ENCODE measurements at places on chromosomes 6 and 20.

GRCh38 chr20:37492945-37493344, 28.1 kb upstream of the NNAT start:
- DNase-seq: no peak

GRCh38 chr20:63085151-63085861, 78.5 kb upstream of the BHLHE23 start:
- no peak for DNase-seq

DNA sequence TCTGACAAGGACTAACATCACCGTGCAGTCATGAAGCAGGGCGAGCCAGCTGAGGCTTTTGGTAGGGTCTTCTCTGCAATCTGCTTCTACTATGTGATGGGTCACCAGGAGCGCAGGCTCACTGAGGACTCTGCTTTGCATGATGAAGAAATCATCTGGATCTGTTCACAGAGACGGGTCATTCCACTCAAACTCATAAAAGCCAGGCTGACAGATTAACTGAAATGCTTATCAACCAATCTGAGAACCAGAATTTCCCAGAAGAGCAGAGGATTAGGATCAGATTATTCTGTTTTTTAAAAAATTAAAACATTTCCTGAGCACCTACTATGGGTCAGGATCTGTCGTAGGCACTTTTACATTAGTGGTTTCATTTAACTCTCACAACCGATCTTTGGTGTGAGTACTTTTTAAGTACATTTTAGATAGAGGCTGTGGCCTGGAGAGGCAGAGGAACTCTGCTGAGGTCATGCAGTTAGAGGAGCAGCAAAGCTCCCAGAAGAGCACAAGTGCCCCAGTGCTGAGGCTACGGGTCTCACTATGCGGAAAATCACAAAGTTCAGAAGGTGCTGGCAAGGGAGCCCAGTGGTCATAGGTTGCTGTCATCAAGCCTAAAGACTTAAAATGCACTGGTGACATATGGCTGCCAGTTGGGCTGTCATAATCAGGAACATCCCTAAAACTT, 109.1 kb downstream of the BACH2 start:
- no peak for DNase-seq

- no peak for DNase-seq
Measured at GRCh38 chr20:43040427-43040826, 149.3 kb downstream of the PTPRT start.

DNA sequence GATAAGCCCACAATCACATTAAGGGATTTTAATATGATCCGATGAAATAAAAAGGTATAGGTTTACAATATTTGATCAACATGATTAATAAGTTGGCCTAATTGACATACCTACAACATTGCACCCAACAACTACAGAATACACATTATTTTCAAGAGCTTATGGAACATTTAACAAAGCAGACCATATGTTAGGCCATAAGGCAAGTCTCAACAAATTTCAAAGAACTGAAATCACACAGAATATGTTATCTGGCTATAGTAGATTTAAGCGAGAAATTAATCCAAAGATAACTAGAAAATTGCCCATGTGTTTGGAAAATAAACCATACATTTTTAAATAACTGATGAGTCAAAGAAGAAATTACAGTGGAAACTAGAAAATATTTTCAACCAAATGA, 126.0 kb upstream of the KCNG1 start:
- DNase-seq: no peak

Measured in stimulated activated CD8-positive, alpha-beta memory T cell treated with anti-CD3 and anti-CD28 coated beads, Interleukin-2, amount 100 ng/mL, for 1 hour (primary cell).